ENCODE measurements at places on chromosomes 1 and 21.

DNA sequence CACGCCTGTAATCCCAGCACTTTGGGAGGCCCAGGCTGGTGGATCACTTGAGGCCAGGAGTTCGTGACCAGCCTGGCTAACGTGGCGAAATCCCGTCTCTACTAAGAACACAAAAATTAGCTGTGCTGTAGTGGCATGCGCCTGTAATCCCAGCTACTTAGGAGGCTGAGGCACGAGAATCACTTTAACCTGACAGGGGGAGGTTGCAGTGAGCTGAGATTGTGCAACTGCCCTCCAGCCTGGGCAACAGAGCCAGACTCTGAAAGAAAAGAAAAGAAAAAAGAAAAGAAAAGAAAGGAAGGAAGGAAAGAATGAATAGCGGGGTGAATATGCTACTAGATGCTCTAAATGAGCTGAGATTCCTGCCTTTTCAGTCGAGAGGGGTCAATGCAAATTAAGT, 7.1 kb downstream of the GFI1 start:
- no peak for DNase-seq

DNA sequence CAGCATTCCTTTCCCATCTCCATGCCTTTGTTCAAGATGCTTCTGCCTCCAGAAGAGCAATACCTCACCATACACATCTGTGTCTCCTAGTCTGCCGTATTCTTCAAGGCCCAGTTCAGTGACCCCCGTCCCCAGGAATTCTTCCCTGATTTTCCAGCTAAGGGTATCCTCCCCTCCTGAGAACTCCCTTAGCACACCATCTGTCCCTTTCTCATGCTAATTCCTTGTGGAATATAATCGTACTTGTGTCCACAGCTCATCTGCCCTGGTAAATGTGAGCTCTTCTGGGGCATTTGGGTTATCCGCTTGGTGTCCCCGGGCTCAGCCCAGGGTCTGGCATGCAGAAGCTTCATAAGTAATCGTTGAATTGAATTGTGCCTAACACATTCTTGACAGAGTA, 40.9 kb downstream of the BEND5 start:
- no peak for DNase-seq

GRCh38 chr1:9164919-9165318, 36.0 kb upstream of the GPR157 start:
- DNase-seq = no peak

DNA sequence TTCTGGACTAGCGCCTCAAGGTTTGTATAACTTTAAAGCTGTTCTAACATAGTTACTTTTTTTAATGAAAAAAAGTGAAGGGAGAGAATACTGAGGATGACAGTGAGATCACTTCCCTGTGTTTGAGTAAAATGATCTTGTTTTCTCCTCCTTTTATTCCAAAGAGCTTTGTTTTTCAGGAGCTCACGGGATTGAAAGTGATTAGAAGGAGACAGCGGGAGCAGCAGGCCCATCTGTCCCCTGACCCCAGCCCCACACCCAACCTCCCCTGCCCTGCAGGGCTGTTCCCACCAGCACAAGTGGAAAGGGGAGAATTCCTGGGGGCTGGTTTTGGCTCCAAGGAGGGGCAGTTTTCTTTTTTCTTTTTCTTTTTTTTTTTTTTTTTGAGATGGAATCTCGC, 2.1 kb upstream of the DNMT3L start:
- DNase-seq = no peak

DNA sequence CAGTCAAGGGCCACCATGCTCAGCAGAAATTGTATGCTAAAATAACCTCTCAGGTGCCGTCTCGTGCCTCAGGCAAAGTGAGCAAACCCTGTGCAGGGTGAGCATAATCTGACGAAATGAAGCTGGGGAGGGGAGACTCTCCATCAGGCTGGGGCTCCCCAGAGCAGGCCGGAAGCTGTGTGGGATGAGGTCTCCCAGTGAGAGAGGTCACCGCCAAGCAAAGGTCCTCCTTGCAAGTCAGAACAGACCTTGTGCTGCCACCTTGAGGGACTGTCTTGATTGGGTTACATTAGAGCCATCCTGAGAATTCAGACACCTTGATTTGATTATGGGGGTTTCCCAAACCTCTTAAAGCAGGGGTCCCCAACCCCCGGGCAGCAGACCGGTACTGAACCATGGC, 64.2 kb downstream of the ZNF684 start:
- DNase-seq = no peak

DNA sequence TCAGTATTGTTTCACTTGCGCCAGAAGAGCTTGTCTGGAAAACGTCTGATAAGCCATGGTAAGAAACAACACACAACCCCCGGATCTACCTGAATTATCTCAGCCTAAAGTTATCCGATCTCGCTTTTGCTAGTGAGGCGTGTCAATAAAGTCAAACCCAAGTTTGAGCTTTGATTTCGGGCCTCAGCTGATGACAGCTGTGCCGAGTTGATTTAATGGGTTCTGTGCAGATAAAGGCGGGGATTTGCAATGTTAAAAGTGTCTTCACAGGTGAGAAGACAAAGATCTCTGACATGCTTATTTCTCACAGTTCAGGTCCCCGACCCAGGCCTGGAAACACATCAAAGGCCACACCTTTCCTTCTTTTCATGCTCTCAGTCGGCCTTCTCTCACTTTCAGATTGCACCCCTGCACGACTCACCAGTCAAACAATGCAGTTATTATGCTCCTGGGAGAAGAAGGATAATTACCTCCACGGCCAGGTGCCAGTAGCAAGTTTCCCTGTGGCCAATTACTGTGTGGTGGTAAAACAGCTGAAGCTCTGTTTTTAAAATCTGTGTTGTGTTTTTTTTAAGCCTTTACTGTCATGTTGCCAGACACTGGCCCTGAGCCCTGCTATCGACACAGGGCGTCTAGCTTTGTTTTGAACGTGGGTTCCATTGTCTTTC, 245.3 kb upstream of the RUNX1 start:
- no peak for DNase-seq

DNA sequence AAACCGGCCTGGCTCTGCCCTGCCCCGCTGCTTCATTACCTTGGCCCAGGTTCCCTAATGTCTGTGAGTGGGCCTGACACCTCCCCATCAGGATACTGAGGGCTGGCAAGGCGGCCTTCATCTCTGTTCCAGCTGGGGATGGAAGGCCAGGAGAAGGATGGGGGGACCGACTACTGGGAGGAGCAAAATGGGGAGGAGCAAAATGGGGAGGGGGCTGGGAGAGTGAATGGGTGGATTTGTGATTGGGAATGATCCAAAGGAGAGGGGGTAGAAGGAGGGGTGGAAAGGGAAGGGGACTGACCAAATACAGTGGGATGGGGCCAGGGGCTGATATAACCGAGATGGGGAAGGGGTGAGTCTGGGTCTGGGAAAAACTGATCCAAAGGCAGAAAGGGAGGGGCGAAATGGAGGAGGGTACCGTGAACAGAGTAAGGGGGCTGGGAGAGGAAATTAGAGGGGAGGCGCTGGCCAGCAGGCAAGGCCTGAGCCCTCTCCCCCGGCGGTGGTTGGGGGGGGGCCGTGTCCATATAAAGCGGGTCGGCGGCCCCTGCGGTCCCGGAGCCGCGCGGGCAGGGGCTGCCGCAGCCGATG, at the start of gene FOXE3:
FOXE3 (plus strand) TSS at position 558 of the 591 bp plus-strand sequence; CDS start at position 589, 31 bp downstream.
- DNase-seq = no peak

DNA sequence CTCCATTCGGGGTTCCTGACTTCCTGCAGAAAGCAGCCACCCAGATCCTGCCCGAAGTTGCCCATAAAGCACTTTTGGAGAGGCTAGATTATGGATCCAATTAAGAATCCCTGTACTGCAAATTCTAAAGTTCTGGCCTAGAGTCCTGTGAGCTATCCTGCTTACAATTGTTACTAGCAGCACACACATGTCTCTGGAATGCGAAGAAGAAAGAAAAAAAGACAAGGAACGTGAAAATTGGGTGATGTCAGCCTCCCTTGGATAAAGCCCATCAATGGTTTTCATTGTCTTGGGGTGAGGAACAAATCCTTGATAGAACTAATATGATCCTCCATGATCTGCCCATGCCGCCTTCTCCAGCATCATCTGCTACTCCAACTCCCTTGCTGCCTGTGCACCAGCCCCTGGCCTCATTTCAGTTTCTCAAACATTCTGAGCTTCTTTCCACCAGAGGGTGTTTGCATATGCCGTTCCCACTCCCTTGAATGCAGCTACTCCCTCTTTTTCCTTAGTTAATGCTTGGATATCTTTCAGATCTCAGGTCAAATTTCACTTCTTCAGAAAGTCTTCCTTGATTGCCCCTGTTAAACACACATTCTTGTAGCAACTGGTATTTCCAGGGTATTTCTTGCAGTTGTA, 94.0 kb downstream of the ST6GALNAC5 start:
- DNase-seq = no peak

- DNase-seq = no peak
Observed at GRCh38 chr1:189606795-189607476, 870.7 kb downstream of the BRINP3 start.

DNA sequence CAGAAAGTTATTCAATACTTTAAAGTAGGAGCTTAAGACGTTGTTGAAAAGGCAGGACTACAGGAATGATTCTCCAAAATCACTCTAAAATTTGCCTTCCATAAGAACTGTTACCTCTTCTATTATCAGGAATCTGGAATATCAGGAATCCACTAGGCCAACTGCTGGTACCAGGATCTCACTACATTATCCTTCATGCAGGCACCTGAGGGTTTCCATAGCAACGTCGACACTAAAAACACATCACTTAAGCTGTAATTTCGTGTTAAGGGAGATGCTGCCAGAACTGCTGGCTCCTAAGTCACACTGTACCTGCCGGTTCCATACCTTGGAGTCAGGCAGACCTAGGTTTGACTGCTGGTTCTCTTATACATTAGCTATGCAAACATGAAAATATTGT, 139.7 kb upstream of the C1orf87 start:
- DNase-seq = no peak

- no peak for DNase-seq
Observed at GRCh38 chr21:18951271-18952038, 547.9 kb upstream of the TMPRSS15 start.

GRCh38 chr1:116261227-116261626, 111.8 kb upstream of the ATP1A1 start:
- no peak for DNase-seq

GRCh38 chr1:230212405-230212936, 145.4 kb downstream of the GALNT2 start:
- DNase-seq = no peak

DNA sequence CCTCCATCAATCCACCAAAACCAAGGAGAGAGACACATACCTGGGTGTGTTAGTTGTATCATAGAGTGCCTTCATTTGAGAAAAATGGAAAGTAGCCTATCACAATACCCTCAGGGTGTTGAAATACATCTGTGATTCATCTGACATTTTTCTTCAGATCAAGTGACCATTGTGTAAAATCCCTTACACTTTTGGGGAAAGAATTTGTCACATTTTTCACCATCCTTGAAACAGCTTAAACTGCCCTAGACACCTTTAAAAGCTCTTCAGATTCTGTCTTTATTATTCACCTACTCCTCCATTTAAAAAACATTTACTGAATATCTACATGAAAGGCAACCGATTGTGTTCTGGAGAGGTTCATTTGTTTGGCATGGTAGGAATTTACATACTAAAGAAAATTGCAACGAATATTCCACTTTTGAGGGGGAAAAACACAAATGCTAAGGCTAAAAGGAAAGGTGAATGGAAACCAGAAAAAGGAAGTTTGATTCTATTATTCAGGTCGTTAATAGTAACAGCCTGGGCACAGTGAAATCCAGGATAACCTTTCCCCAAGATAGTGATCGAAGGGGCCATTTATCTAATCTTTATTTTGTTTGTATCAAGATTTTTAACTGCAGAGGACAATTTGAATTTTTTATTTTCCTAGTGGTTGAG, 70.4 kb upstream of the SAMSN1 start:
- no peak for DNase-seq

GRCh38 chr1:52603630-52604029, 1.5 kb downstream of the GPX7 start:
- DNase-seq = no peak

GRCh38 chr1:60861961-60862567, 220.3 kb upstream of the NFIA start:
- DNase-seq = no peak

DNA sequence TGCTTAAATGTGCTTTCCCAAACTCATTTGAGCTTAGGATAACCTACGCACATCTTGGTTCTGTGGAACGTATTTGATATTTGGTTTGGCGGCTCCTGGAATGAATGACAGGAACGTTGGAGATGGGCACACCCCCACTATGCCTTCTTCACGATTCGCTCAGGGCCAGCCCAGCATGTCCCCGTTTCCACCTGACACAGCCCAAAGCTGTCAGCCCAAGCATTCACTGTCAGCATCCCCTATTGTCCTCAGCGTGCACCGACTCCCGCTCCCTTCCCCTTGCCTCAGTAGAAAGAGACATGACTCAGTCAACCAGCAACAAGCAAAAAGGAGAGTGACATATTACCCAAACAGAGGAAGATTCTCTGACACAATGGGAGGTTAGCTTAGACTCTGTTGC, 181.4 kb downstream of the KCNJ6 start:
- no peak for DNase-seq

GRCh38 chr1:15988856-15989736, 13.2 kb upstream of the ZBTB17 start:
- no peak for DNase-seq

- DNase-seq = no peak
Observed at GRCh38 chr1:17404034-17404684, 32.2 kb downstream of the PADI6 start.

DNA sequence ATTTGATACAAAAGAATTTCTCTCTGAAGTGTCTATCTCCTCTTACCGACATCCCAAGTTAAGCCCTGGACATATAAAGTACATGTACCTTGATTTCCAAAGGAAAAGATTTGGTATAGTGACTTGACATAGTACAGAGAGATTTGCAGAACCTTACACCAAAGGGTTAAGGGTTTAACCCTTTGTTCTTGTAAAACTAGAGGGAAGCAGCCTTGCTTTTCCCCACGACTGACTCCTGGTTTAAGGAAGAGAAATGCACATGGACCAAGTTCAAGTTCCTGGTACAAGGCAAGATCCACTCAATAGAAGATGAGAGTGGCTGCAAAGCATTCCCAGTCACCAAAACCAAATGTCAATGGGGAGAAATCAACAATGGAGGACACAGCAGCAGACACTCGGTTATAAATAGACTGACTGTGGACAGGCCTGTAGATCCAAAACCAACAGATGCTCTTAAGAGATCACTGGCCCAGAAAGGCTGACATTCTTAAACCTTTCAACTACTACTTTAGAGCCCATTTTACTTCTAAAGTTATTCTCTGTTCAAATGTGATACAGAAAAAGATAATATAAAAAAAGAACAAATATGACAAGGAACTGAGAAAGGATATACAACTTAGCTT, 69.4 kb downstream of the PUM1 start:
- no peak for DNase-seq

DNA sequence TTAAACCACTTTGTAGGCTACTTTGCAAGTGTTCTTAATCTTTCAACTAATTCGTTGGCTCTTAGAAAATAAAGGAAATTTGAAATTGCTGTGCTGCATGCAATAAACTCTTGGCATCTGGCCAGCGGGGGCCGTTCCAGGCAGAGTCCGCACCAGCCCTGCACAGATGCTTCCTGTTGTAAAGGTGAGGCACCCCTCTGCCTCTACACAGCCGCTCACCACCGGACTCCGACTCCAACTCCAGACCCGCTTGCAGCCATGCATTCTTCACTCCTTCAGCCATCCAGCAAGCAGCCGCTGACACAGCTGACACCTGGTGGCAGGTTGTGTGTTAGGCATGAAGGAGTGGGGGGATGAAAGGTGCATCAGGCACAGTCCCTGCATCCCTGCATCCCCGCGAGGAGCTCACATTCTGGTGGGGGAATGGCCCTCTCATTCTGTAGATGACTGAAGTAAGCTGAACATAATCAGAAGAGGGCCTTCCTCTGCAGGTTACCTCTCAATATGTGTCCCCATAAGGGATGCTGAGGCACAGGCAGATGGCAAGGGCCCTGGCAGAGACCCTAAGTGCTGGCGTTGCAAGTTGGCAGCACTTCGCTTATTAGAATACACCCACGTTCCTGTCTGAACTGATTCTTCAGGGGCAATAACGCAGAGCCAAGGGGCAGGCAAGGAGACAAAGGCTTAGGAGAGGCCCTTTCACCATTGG, 56.8 kb downstream of the GLIS1 start:
- DNase-seq = no peak

All from activated T-helper 1 cell treated with anti-CD3 and anti-CD28 coated beads, Interleukin-2, amount 50 U/mL, for 16 hours (primary cell).